ENCODE measurements at places on chromosomes 5 and 9. TPM values are rescaled to one million over a fixed set of nuclear protein-coding genes. Genes with fewer than 3 reads are reported as not detected.

The NFIB gene
- not detected for total RNA-seq

DNA sequence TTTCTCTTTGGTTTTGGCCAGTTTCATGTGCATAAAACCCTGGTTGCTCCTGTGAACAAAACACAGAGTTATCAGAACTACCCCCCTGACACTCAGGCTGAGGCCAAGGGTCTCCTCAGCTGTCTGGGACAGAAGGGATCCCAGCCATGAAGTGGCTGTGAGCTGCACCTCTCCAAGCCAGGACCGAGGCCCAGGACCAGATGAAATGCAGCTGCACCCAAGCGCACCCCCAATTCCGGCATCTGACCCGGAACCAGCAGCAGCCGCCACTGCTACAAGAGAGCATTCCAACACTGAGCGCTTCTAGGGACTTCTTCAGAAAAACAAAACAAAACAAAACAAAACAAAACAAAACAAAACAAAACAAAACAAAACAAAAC lies 16.0 kb upstream of the SLC25A51 start:
- no peak for DNase-seq

- no peak for DNase-seq
These were observed 37.2 kb downstream of the OLFML2A start for GRCh38 chr9:124814164-124814535.

The PCDHB8 gene
- total RNA-seq: not detected

The BHMT gene
- not detected for total RNA-seq

DNA sequence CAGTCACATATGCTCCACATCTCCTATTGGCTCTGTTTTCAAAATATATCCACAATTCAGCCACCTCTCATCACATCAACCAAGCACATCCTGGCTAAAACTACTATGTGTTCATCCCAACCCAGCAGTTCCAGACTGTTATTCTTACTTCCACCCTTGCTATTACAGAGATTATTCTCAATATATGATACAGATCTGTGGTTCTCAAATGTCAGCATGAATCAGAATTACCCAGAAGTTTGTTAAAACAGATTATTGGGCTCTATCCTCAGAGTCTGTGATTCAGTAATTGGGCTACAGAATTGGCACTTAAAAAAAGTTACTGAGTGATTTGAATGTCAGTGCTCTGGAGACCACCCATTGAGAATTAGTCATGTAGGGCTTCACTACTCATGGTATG lies 78.8 kb upstream of the IZUMO3 start:
- no peak for DNase-seq

DNA sequence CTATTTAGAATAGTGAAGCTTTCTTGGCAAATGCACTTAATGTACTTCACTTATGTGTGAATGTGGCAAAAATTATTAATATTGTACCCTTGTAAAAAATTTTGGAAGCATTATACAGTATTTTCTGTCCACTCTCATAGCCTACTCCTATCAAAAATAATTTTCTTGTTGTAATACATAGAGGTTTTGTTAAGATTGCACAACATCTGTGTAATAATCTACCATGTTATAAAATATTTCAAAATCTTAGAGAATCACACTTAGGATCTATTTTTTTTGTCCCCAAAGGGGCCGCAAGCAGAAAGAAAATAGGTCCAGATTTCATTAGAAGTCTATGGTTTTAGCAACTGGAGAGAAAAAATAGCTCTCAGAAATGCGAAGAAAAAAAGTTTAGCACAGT lies 945.9 kb downstream of the CDH18 start:
- DNase-seq: no peak

DNA sequence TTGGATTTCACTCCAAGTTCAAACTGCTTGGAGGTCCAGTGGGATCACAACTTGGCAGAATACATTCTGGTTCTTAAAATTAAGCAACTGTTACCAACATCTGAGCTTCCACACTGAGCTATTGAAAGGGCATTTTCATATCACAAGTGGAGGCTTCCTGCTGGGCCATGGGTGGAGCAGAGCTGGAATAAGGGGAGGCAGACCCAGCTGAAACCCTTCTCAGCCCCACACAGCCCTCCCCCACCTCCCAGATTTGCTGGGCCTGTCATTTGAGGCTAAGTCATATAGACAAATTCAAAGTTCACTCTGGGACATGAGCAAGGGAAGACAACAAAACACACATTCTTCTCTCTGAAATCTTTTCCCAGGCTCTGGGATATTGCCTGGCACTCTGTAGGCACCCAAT lies 79.9 kb downstream of the ACTL7B start:
- no peak for DNase-seq

DNA sequence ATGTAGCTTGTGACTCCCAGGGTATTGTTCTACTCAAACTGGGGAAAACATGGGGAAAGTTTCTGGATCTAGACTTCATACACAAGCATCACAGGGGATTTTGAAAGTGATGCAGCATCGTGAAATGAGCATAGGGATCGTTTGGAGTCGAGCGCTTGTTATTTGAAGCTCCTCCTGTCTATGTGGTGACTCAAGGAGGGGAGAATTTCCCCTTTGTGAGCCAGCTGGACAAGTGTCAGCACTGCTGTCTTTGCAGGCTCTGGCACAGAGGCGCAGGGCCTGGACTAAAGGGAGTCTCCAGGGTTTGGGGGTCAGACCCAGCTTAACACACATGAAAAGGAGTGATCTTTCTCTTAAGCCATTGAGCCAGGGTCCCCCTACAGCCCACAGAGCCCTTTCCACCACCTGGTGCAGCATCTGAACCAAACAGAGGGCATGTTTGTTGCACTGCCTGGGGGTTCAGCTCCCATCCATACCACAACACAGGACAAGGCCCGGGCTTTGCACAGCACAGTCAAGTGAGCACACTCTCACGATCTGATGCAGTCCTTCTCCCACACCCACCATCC lies 51.0 kb downstream of the IRF1 start:
- DNase-seq: no peak

GRCh38 chr5:179839328-179840256 lies 18.9 kb downstream of the SQSTM1 start:
- DNase-seq: no peak

The SLC34A1 gene
- total RNA-seq: 0.19 TPM

GRCh38 chr5:133818031-133818431 lies 150.4 kb downstream of the C5orf15 start:
- no peak for DNase-seq

- DNase-seq: no peak
These were observed 184.4 kb upstream of the DMRT1 start for GRCh38 chr9:656926-657568.

DNA sequence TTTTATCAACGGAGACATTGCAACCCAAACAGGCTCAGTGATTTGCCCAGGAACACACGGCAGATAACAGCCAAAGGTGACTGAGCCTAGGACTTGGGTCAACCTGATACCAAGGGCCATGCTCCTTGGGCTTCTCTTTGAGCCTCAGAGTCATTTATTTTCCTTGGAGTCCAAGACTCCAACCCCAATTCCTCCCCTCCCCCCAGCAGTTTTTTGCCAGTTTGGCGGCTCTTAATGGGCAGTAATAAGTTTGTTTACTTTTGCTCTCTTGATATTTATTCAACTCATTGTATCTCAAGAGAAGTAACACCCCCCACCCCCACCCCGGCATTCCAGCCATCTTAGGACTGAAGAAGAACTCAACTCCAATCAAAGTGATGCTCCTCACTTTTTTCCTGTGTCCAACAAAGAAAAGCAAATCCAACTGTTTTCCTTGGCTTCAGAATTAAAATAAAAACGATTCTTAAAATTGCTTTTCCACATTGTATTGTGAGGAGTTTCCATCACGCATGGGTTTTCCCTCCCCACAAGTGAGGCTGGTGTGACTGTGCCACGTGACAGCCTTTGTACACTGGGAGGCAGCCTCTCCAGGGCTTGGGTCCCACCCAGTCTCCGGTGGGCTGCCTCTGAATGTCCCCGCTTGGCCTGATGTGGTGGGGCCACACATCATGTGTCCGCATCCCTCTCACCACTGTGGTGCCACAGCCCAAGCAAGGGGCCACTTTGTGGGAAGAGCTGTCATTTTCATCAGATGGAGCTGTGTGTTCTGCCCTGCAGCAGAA lies 9.1 kb downstream of the ANGPTL2 start:
- no peak for DNase-seq

DNA sequence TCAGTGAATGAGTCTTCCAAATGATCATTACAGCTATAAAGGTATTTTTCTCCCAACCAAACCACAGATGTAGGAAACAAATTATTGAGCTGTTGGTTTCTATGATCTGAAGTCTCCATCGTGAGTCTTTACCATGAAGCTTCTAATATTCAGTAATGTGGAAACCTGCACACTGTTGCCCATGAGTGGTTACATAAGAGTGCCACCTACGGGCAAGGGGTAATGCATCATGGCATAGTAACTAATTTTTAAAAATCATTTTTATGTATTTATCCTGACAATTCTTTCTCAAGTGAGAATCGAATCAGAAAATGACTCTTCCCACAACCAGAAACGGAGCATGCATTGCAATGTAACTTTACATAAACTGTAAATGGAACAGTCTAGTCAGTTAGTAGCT lies 282.5 kb upstream of the SMARCA2 start:
- DNase-seq: no peak

DNA sequence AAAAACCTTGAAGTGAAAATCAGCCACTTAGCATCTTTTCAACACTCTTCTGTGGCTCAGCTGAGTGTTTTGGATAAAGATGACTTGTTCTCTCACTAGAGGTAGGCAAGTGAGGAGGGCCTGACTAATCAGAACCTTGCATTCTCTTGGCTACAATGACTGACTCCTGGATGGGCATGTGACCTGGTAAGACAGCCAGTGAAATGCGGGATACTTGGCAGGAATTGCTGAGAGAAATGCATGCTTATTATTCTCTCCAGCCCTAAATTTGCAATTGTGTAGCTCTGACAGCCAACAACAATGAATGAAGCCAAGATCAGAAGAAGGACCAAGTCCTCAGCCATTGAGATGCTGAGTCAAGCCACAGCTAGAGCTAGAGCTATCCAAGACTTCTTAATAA lies 490.5 kb upstream of the ZNF608 start:
- DNase-seq: no peak

- peak; percentile 54 for DNase-seq
These were observed at the start of gene TOR4A for GRCh38 chr9:137277329-137278041. TSS of gene TOR4A (plus strand) at chr9:137277726. CDS start at chr9:137278690, 964 bp downstream.

The GZMA gene
- total RNA-seq: 1.7 TPM

The PLCXD3 gene
- total RNA-seq: not detected

GRCh38 chr9:105065098-105066088 lies 137.4 kb upstream of the ABCA1 start:
- no peak for DNase-seq

DNA sequence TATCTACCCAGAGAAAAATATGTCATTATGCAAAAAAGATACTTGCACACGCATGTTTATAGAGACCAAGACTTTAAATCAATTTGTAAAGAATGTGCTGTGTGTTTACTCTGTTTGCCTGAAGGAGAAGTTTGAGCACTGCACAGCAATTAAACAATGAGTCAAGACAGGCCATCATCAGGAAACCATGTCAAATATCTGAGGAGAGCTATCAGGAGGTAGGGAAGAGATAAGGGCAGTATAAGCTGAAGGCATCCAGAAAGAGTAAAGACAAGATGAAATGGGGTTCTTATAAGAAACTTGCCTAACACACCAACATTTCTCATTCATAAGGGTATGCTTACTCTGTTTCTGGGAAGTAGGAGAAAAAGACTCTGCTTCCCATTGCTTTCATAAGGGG lies 405.8 kb upstream of the PTGER4 start:
- no peak for DNase-seq

GRCh38 chr5:153147891-153148623 lies 342.4 kb upstream of the GRIA1 start:
- no peak for DNase-seq

The CCL19 gene
- not detected for total RNA-seq

The SSBP2 gene
- 20.9 TPM for total RNA-seq

The ACOT12 gene
- total RNA-seq: not detected

- DNase-seq: no peak
These were observed 141.3 kb upstream of the LPAR1 start for GRCh38 chr9:111179577-111179976.

GRCh38 chr5:59483971-59484472 lies 409.5 kb downstream of the PDE4D start:
- DNase-seq: no peak

DNA sequence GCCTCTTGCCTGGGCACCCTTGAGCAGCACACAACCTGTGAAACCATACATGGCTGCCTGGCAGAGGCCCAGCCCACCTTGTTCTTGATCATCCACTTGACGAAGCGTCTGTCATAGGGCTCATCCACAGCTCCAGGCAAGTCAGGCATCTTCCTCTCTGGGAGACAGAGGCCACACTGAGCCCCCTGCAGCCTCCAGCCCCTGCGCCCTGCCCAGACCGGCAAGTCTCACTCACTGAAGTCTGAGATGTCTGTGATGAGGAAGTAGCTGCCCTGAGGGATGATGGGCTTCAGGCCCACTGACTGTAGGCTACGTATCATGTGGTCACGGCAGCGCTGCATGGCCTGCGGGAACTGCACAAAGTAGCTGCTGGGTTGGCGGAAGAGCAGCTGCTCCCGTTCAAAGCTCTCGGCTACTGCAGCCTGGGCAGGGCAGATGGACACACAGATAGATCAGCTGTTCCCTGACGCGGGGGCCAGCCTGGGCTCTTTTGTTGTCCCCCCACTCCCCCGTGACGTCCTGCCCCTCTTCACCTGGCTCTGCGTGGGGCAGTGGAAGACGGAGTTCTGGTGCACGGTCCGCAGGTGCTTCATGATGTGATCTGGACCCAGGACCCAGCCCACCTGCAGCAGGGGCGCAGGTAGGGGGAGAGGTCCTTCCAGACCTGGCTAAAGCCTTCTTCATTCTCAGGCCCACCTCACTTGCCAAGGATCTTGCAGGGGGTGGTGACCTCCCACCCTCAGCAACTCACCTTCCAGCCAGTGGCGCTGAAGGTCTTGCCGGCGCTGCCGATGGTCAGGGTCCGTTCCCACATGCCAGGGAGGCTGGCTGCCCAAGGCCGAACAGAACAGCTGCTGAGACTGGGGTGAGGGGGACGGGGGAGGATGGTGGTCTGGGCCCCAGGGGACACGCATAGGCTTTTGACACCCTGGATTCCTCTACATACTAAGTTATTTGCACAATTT lies 5.9 kb upstream of the SPOUT1 start:
- no peak for DNase-seq

GRCh38 chr5:145834554-145834916 lies 607 bp downstream of the PRELID2 start:
- DNase-seq: no peak

- no peak for DNase-seq
These were observed 273.2 kb downstream of the SAXO1 start for GRCh38 chr9:18759827-18760226.

GRCh38 chr9:133706307-133707050 lies 31.7 kb downstream of the SARDH start:
- DNase-seq: no peak

- no peak for DNase-seq
These were observed 4.0 kb downstream of the GADD45G start for GRCh38 chr9:89608641-89609335.

- no peak for DNase-seq
These were observed 356.9 kb downstream of the NFIB start for GRCh38 chr9:13957089-13957488.

DNA sequence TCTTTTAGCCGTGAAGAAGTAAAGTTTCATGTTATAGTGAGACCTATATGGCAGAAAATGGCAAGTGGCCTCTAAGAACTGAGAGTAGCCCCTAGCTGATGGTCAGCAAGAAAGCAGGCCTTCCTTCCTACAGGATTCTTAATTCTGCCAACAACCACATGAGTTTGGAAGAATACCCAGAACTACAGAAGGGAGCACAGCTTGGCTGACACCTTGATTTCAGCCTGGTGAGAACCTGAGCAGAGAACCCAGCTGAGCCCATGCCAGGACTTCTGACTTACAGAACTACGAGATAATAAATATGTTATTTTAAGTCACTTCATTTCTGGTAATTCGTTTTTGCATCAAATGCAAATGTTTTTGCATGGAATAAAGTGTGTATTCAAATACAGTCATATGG lies 5.9 kb upstream of the FBXL17 start:
- DNase-seq: no peak

The QRFP gene
- not detected for total RNA-seq

GRCh38 chr9:97984188-97985057 lies 1.3 kb downstream of the ANP32B start:
- DNase-seq: peak; percentile 85
